ENCODE measurements at places on chromosomes 2 and 18.

- no peak for DNase-seq
Observed at GRCh38 chr2:119114266-119114665, 44.3 kb downstream of the C1QL2 start.

- DNase-seq, result no peak
Observed at GRCh38 chr2:66171530-66171929, 263.4 kb upstream of the MEIS1 start.

GRCh38 chr2:61074100-61074499 lies 8.4 kb downstream of the SANBR start:
- DNase-seq, result no peak

- DNase-seq, result no peak
Observed at GRCh38 chr2:2777876-2778275, 446.8 kb upstream of the MYT1L start.

GRCh38 chr2:188238386-188238785 lies 53.3 kb upstream of the GULP1 start:
- DNase-seq, result no peak

DNA sequence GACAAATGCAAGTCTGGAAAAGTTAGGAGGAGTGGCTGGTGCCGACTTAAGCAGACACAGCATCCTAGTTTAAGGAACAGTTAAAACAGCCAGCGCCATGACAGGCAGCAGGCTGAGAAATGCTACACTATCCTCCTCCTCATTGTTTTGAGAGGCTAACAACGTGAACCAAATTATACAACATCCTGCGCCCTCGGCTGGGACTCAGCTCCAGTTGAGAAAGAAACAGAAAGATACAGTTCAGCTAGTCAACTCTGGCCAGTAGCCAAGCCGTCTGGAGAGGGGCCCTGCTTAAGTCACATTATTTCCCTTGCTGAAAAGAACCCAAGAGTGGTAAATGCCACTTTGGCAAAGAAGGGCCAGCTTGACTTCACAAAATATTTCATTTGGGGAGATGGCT lies 90.2 kb downstream of the BCL11A start:
- DNase-seq, result no peak

DNA sequence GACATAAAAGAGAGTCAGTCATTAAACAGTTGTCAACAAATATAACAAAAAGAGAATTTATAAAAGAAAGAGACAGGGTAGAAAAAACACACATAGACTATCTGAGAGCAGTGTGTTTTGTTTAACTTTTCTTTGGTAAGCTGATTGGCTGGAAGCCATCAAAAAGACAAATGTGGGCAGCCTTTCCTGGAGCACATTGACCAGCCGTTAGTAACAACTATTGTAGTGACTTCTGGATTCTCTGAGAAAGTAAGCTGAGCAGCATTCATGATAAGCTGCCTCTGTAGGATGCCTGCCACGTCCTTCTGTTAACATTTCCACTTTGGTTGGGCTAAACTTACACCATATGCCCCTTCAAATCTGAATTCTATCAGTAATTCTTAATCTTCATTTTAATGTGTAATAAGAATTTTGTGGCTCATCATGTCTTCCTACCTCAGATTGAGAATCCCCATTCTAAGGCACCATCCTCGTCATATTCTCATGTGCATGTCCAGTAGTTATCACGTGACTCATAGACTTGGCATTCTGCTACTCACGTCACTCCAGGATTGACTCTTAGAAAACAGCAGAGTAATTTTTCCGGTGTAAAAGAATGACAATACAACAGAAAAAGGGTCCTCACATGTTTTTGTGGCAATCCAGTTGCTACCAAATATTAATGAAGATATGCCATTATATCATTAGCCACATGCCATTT lies 43.4 kb upstream of the DNAJC10 start:
- DNase-seq, result no peak

DNA sequence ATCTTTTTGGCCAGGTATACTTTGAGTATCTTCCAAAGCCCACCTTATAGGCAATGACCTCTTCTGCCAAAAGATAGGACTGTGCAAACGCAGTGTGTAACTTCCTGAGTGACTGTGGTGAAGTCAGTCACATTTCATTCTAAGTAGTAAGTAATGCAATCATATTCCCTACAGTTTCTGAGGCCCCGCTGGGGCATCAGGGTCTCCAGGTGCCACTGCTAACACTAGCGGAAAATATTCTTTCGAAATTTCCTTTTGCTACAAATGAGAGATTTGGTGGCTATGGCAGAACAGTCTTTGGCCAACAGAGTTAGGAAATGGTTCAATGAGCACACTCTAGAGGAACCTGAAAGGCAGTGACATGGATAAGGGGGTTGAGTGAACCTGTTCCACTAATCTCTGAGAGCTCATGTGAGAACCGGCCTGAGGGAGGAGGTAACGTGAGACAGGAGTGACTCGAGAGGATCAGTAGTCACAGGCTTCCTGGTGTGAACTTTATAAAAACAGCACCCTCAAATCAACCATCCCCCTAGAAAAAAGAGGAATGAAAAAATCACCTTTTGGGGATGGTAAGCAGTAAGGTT lies 102.6 kb upstream of the LPIN2 start:
- DNase-seq, result no peak

Data from HS-27A (cell line).